NCI-H1930 (cell line): ENCODE measurements at places on chromosomes 1 and 21.
A peak's percentile ranks its signal among the peaks of the same experiment; 100 is the strongest.

GRCh38 chr1:37238364-37239224 is 204.3 kb upstream of the GRIK3 start:
- DNase-seq: no peak

GRCh38 chr1:111538343-111539025 is 35.1 kb upstream of the ADORA3 start:
- DNase-seq: no peak

DNA sequence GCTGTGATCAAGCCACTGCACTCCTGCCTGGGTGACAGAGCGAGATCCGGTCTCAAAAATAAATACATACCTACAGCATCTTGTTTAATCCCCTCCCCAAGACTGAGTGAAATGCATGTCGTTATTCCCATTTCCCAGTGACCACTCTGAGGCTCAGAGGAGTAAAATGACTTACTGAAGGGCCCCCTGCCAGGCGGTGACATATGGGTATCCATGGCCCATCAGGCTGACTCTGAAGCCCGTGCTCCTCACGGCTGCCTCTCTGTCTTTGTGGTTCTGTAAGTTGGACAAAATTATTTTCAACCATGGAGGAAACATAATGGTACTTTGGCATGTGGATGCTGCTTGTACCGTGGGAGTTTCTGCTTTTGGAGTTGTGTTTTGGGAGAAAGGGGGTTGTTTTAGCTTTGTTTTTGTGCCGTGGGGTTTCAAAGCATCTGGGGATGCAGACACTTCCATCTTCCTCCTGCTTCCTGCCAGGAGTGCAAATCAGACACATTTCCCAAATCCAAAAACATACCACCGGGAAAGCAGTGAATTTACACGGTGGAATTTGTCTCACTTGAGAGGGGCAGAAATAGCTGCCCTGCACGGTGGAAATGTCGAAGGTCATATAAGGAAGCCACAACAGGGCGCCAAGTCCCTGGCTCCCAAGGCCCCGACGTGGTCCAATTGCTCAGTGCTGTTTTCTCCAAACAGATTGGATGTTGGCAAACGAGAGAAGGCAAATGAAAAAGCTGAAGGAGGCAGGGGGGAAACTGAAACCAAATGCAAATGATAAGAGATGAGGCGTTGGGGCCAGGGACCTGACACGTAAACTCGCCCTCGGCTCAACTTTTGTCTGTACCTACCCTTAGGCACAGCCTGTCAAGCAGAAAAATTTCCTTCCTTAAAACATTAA is 17.1 kb upstream of the PINK1 start:
- no peak for DNase-seq

- DNase-seq: no peak
Observed at GRCh38 chr1:205670150-205670446, 10.2 kb downstream of the SLC45A3 start.

DNA sequence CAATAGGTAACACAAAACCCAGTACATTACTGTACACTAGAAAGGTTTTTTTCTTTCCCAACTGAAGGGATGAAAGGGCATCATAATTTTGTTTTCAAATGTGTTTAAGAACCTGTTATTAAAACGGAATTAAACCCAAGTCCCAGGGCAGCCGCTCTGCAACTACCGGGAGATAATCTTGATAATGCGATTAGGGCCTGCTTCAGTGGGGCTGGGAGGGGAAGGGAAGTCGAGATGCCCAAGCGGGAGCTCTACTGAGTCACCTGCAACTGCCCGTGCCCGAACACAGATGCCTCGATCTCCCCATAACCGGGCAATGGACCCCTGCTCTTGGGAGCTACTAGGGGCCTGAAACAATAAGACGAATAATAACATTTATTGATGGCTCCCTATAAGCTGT is 61.4 kb downstream of the KAZN start:
- no peak for DNase-seq

- peak; percentile 25 for DNase-seq
Observed at GRCh38 chr21:43938751-43939442, 73.2 kb upstream of the TRAPPC10 start.
